ENCODE measurements at places on chromosomes 5 and 9.

DNA sequence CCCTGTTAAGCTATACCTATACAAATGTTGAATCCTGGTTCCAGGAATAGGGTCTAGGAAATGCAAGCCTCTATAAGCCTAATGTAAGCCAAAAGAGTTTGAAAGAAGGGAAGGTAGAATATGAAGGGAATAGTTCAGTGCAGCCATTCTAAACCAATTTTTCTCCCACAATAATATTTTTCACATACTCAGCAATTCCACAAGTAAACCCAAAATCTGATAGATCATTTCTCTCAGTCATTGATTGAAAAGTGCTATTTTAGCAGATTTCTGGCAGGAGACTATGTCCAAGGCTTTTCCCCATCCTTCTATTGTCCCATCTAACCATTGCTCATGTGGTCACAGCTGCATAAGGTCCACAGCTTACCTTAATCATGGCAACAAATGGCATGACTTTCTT is 20.7 kb upstream of the PLAC8L1 start:
- no peak for DNase-seq

- DNase-seq, result no peak
Measured at GRCh38 chr9:95078511-95078910, 239.0 kb downstream of the FANCC start.

GRCh38 chr5:144352330-144352729 is 181.7 kb downstream of the KCTD16 start:
- no peak for DNase-seq

DNA sequence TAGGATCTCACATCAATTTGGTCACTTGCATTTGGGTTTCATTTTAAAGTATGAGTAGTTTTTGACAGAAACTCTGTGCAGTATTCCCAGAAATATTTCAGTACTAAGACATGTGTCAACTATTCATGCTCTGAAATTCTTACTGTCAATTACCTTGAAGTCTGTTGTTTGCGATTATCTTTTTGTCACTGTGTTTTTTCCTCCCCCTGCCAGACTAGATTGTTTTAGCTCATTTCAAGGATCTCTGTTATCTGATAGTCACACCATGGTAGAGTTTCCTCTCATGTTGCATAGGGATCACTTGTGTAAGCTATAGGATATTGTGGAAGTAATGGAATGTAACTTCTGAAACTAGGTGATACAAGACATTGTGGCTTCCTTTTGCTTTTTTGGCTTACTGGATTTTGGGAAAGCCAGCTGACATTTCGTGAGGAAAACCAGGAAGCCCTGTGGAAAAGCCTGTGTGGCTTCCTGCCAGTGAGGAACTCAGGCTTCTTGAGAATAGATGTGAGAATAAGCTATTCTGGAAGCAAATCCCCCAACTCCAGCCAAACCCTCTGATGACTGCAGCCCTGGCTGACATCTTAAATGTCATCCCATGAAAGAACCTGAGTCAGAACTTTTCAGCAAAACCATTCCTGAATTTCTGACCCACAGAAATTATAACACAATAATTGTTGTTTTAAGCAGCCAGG is 122.2 kb downstream of the FGF10 start:
- DNase-seq, result no peak

DNA sequence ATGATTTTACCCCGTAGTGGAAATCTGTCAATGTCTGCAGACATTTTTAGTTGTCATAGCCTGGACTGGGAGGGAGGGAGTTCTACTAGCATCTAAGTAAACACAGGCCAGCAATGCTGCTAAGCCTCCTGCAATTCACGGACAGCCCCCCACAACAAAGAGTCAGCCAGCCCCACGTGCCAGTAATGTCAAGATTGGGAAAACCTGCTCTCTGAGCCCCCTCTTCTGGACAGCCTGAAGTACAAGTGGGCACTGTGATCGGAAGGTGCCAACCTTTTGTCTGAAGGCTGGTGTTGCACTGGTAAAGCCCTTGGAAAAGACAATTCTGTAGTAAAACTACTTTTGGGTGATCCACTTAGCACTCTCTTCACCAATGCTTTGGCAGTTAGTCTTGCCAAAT is 154.5 kb downstream of the TARS1 start:
- no peak for DNase-seq

DNA sequence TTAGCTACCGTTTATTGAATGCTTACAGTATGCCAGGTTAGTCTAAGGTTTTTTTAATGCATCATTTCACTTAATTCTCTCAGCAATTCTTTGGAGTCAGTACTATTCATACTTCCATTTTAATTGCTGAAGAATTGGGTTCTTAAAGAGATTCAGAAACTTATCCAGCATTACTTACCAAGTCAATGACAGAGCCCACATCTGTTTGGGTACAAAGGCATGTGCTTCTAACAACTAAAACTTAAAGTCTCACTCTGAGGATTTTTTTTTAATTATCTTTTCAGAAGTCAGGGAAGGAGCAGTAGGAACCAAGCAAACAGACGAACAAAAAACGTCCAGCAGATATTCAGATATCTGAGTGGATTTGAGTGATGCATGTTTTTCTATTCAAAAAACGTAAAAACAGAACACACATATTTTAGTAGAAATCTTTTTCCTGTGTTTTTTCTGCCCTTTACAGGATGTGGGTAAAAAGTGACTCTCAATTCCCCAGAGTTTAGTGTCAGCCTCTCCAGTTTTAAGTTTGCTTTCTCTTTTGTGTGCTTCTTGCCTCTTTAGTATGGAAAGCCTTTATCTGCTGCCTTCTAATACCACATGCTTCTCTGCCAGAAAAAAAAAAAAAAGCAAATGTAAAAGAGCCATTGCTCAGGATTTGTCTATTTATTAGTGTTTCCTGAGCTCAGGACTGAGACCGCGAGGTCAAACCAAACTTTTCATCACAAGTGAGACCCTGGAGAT is 118.0 kb downstream of the PRKACG start:
- no peak for DNase-seq

DNA sequence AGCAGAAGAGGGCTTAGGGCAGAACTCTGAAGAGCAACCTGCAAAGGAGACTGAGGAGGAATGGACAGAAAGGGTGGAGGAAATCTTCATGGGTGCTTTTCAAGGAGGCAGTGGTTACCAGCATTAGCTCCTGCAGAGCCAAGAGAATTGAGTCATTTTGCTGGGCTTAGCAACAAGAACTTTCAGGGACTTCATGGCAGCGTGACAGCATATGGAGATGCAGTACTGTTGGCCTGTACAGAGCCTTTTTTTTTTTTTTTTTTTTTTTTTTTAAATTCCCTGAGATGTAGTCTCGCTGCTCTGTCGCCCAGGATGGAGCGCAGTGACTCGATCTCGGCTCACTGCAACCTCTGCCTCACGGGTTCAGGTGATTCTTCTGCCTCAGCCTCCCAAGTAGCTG is 296.0 kb upstream of the DMRT1 start:
- no peak for DNase-seq

- no peak for DNase-seq
Measured at GRCh38 chr9:37269221-37269620, 148.8 kb downstream of the ZCCHC7 start.

GRCh38 chr9:21121595-21122251 is 19.9 kb downstream of the IFNW1 start:
- DNase-seq, result no peak

GRCh38 chr9:110514897-110515296 is 64.6 kb downstream of the SVEP1 start:
- DNase-seq, result no peak

GRCh38 chr9:133702798-133703590 is 35.2 kb downstream of the SARDH start:
- DNase-seq, result no peak

DNA sequence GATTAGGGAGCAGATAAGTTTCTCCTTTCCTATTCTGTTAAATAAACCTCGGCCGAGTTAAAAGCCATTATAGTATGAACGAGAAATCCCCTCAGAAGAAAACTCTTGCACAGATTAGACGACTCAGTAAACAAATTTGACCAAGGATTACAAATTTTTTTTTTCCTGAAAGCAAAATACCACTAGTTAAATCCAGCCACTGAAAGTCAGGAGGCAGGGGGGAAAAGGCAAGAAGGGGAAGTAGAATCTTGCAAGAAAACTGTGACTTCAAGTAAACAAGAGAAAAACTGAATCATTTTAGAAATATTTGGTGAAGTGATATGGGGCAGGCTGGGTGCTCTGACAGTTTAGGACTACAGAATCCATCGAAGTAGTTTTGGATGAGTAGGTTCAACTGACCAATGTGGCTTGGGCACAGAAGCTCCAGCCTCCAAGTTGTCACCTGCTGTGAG is 251.0 kb downstream of the DENND1A start:
- DNase-seq, result no peak

- DNase-seq, result no peak
Measured at GRCh38 chr5:133244242-133244641, 192.4 kb downstream of the HSPA4 start.

- DNase-seq, result no peak
Measured at GRCh38 chr5:134275822-134276221, 49.9 kb upstream of the PPP2CA start.

GRCh38 chr5:103126557-103126956 is 6.5 kb downstream of the PPIP5K2 start:
- DNase-seq, result no peak

GRCh38 chr9:15286161-15286821 is 20.7 kb downstream of the TTC39B start:
- no peak for DNase-seq

DNA sequence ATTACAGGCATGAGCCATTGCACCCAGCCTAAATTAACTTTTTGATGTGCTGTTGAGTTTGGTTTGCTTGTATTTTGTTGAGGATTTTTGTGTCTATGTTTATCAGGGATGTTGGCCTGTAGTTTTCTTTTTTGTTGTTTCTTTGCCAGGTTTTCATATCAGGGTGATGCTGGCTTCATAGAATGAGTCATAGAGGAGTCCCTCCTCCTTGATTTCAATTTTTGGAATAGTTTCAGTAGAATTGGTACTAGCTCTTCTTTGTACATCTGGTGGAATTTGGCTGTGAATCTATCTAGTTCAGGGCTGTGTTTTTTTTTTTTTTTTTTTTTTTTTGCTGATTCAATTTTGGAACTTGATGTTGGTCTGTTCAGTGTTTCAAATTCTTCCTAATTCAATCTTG is 1164.3 kb upstream of the DMAC1 start:
- no peak for DNase-seq

GRCh38 chr5:76705574-76705973 is 10.4 kb upstream of the F2R start:
- no peak for DNase-seq

DNA sequence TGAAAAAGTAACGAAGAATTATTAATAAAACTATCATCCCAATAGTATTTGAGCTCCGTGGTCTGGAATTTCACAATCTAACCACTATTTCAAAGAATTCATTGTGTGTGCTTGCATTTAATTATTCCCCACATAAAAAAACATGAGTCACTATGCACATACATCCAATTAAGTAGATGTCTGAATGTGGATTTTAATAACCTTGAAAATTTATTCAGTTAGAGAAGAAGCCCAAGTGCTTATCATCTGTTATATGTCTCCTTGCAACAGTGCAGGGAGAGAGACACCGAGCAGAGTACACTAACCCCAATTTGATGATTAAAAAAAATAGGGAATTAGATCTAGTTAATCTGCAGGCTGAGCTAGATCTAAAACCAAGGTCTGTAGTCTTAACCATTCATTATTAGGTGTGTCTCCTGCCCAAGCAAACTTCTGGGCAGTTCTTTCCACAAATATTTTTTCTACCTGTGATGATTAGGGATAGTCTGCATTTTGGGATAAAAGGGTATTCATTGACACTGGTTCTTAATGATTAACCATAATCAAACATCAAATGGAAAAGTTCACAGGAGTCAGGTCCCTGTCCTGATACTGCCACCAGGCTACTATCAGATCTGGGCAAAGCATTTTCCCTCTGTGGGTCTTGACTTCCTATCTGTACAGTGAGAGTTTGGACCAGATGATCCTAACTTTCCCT is 164.2 kb downstream of the GRIA1 start:
- DNase-seq, result no peak

GRCh38 chr9:79617395-79617794 is 45.6 kb downstream of the TLE4 start:
- DNase-seq, result no peak

DNA sequence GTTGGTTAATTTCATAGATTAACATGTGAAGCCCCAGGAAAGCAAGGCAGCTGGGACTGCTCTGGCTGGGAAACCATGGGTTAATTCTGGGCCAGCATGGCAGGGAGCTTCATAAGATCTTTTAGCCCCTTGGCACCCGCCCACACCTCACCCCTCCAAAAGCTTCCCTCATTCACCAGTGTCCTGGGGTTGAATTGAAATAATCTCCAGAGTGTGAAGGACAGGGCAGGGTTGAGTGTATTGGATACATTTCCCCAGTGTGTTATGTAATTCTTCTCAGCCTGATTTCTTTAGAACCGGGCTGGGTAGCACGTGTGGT is 19.4 kb downstream of the WNT8A start:
- DNase-seq, result no peak

GRCh38 chr5:11105696-11106095 is 344.7 kb upstream of the DAP start:
- DNase-seq, result no peak

GRCh38 chr5:114223866-114224265 is 138.0 kb upstream of the KCNN2 start:
- no peak for DNase-seq
